ENCODE measurements at places on chromosomes 2 and 18. TPM values are rescaled to one million over a fixed set of nuclear protein-coding genes. Genes with fewer than 3 reads are reported as not detected.

The SLC4A5 gene
- total RNA-seq = 1.3 TPM

DNA sequence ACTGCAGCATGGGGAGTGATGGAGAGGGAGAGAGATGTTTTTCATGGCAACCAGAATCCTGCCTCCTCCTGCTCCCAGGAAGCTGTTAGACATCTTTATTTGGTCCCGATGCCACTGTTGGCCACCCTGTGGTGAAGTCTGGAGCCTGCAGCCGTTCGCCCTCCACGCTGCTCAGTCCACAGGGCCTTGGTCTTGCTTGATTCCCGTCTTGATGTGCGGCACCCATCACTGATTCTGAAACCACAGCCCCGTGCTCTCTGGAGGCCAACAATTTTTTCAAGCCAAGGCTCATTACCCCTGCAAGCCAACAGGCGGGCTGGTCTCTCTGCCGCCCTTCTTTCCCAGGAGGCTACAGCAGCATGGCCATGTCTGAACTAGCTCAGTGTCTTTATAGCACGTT lies 24.5 kb downstream of the SIGLEC15 start:
- no peak for DNase-seq

- DNase-seq = no peak
Measured at GRCh38 chr18:21686282-21687105, 18.1 kb downstream of the ABHD3 start.

GRCh38 chr18:56775701-56776100 lies 124.5 kb downstream of the WDR7 start:
- no peak for DNase-seq

Data from right atrium auricular region (tissue), 2 donors.